ENCODE measurements at places on chromosomes 1 and 21.

DNA sequence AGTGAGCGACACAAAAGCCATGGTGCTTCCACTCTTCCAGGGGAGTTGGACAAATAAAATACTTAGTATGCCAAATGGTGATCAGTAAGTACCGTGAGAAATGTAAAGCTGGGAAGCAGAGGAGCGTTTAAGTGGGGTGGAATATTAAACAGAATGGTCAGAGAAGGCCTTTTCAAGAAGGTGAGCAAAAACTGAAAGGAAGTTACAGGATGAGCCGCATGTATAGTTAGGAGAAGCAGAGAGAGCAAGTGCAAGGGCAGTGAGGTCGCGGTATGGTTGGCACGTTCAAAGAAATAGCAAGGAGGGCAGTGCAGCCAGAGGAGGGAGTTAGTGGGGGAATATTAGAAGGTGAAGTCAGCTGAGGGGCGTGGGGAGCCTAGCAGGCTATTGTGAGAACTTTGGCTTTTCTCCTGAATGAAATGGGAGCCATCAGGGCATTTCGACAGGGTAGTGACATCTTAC is 748 bp upstream of the ATP6V0B start:
- no peak for DNase-seq

- peak; percentile 54 for DNase-seq
Observed at GRCh38 chr1:64135462-64136223, 67.8 kb upstream of the UBE2U start.

GRCh38 chr1:200437556-200438203 is 27.8 kb upstream of the ZNF281 start:
- no peak for DNase-seq

- DNase-seq: no peak
Observed at GRCh38 chr1:245877976-245878375, 629.1 kb downstream of the SMYD3 start.

- no peak for DNase-seq
Observed at GRCh38 chr1:157198619-157199420, 60.6 kb upstream of the ETV3 start.

DNA sequence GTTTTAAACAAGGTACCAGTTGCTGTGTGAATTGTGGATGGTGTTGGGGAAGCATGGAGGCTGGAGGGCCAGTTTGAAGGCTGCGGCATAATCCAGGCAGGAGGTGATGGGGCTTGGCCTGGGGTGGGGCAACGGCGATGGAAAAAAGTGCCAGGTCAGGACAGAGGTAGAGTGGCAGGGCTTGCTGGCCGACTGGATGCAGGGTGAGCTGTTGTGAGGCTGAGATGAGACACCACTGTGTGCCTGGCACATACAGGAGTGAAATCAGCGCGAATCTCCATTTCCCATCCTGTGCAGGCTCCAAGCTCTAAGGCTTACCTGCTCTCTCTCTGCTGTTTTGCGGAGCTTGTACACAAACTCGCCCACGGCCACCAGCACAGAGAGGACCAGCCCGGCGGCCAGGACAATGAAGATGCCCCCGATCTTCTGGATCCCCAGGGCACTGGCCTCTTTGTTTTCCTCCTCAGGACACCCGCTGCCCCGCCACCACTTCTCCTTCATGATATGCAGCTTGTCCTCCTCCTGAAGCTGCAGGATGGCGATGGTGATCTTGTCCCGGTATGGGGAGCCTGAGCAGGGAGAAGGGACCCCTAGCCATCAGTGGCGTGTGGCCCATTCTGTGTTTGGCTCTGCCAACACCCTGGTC is 229.5 kb downstream of the GRIK3 start:
- no peak for DNase-seq

GRCh38 chr1:207027206-207027777 is 5.3 kb downstream of the C1orf116 start:
- peak; percentile 32 for DNase-seq

- no peak for DNase-seq
Observed at GRCh38 chr21:46352164-46352515, 28.2 kb downstream of the PCNT start.

DNA sequence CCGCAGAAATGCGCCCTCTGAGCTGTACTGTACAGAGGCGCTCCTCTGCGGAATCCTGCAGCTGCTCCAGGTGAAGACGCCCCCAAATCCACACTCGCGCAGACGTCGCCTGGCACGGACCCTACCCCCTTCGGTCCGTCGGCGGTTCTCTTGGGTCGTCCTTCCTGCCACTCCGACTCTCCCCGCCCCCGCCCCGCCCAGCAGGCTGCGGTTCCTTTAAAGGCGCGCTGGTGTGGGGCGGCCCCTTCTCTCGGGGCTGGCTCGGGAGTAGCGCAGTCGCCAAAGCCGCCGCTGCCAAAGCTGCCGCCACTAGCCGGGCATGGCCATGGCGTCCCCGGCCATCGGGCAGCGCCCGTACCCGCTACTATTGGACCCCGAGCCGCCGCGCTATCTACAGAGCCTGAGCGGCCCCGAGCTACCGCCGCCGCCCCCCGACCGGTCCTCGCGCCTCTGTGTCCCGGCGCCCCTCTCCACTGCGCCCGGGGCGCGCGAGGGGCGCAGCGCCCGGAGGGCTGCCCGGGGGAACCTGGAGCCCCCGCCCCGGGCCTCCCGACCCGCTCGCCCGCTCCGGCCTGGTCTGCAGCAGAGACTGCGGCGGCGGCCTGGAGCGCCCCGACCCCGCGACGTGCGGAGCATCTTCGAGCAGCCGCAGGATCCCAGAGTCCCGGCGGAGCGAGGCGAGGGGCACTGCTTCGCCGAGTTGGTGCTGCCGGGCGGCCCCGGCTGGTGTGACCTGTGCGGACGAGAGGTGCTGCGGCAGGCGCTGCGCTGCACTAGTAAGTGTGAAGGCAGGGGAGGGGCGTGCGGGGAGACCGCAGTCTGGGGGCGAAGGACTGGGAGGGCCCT is at the start of gene RASSF5:
TSS of gene RASSF5 (plus strand) at position 248 of the 846 bp plus-strand sequence. CDS start at position 320, 72 bp downstream.
- DNase-seq: peak; percentile 65

- no peak for DNase-seq
Observed at GRCh38 chr1:152419917-152420316, 5.9 kb upstream of the CRNN start.

GRCh38 chr1:160398823-160399222 is 1.5 kb upstream of the VANGL2 start:
- DNase-seq: no peak

DNA sequence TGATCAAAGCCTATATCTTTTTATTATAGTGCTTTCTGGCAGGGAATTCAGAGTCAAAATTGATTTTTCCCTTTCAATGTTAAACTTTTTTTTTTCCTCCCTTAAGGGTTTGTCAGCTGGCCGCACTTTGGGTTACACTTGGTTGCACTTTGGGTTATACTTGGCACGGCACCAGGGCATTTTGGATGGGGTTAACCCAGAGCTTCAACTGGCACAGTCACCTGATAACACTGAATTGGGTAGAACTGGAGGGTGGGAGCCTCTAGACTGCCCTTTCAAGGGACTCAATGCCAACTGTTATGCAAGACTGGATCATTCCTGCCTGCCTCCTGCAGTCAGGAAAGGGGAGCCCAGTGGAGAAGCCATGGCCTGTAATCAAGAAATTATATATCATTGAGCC is 211.5 kb downstream of the KCNJ6 start:
- DNase-seq: no peak

GRCh38 chr1:23217421-23218115 is at the start of gene HTR1D:
Gene HTR1D (minus strand): TSS chr1:23217502. CDS start chr1:23194219, 23,283 bp downstream.
- no peak for DNase-seq

DNA sequence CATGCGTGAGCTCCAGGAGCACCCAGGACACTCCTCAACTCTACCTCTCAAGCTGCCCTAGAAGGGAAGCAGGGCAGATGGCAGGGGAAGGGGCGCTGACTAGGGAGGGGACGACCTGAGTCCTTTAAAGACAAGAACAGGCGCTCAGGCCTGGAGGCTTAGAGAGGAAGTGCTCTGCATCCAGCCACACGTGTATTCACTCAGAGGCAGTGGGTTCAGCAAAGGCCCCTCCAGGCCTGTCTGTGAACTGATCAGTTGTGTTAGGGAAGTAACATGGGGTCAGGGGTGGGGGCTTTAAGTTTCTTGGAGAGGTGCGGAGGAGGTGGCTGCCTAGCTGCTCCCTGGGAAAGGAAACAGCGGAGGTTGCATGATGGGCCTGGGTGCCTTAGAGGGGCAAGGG is 37.1 kb upstream of the ARF1 start:
- DNase-seq: no peak

DNA sequence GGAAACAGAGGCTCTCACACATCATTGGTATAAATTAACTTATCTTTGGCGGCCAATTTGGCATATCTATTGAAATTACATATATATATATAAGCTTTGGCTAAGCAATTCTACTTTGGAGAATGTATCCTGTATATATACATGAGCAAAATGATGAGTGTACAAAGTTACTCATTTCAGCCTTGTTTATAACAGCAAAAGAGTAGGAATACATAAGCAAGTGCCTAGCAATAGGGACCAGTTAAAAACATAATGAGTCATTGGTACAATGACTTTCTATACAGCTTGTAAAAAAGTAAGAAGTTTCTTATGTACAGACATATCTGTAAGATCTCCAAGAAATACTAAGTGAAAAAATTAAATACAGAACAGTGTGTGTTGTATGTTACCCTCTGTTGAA is 190.8 kb downstream of the LTN1 start:
- peak; percentile 21 for DNase-seq

DNA sequence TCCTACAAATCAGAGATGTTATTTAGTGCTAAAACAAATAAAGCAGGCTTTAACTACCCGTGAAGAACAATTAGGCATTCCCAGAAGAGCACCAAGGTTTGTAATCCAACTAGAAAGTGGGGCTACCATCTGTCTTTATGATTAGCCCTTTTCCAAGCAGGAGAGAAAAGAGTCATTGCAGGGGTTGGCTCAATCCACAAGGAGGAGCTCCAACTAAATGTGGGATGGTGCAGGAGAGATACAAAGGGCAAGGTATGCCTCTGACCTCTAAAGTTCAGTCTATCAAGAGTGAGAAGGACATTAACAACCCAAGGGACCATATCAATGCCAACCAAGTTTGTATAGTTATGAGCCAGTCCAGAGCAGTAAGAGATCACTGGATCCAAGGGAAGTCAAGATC is 382.7 kb upstream of the DUSP10 start:
- no peak for DNase-seq

DNA sequence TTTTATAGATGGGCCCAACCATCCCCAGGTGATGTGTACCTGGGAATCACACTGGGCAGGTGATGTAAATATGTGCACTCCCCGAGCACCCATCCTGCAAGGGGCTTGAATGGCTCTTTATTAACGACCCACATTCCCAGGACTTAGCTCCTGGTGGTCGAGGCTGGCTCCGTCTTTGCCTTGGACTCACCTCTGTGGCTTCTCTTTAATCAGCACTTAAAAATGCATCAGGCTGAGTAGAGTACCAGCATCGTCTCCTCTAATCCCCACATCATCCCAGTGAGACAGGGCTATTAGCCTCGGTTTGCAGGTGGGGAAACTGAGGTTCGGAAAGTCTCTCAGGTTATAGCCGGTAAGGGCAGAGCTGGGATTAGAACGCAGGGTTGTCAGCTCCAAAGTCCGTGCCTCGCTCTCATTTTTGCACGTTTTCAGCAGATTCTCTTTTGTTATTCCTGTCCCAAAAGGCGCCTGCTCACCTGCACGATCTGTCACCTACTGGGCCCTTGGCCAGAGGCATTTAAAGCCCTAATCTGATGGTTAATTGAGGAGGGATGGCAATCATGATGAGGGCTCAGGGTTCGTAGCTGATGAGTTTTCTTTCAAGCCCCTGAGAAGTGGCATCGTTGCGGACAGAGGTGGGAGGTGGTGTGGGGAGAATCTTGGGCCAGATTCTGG is 29.4 kb downstream of the SPSB1 start:
- no peak for DNase-seq

- DNase-seq: no peak
Observed at GRCh38 chr1:32239790-32240139, 7.3 kb upstream of the FAM167B start.

GRCh38 chr21:31145274-31145673 is 107.0 kb upstream of the KRTAP19-8 start:
- DNase-seq: no peak
